ENCODE measurements at places on chromosomes 7 and 10. TPM values are rescaled to one million over a fixed set of nuclear protein-coding genes. Genes with fewer than 3 reads are reported as not detected.

Gene FRMD4A
- 0.09 TPM for total RNA-seq

Gene COBL
- not detected for total RNA-seq

Gene SEMA4G
- 0.45 TPM for total RNA-seq

Gene ZNF282
- total RNA-seq, result 42.0 TPM

Gene MYH16
- total RNA-seq, result not detected

Gene ST7
- 7.2 TPM for total RNA-seq

Gene RINT1
- 22.8 TPM for total RNA-seq

Gene CLRN3
- total RNA-seq, result not detected

Gene PTPRN2
- 5.7 TPM for total RNA-seq

Gene JCAD
- total RNA-seq, result 0.16 TPM

Gene LRMDA
- not detected for total RNA-seq

Gene CHST15
- total RNA-seq, result 0.09 TPM

Measured in activated CD8-positive, alpha-beta memory T cell treated with anti-CD3 and anti-CD28 coated beads, Interleukin-2, amount 10 ng/mL, durations not matched to agents 7 days and 5 days (primary cell).